Activated naive CD4-positive, alpha-beta T cell treated with anti-CD3 and anti-CD28 coated beads, Interleukin-2, amount 50 U/mL, for 72 hours (primary cell): ENCODE measurements at places on chromosomes 12 and 14. TPM values are rescaled to one million over a fixed set of nuclear protein-coding genes. Genes with fewer than 3 reads are reported as not detected.

The NRIP2 gene
- total RNA-seq: not detected

DNA sequence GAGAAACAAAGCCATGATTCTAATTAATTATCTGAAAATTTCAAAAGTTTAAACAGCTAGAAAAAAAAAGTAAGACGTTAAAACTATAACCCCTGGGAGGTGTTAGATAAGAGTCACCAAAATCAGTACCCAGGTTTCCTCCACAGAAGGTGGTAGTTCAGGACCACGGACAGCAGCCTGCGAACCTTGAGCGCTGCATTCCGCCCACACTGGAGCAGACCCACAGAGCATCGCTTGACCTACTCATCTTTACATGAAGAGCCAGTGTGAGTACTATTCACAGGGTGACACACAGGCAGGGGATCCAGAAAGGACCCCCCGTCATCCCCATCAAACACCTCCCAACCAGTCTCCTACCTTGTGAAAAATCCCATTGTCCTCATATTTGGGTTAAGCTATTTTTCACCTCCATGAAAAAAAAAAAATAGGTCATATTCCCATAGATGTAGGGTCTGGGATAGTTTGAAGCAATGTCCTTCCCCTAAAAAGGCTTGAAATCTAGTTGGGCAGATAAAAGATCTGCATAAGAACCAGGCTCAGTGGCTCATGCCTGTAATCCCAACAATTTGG is 8.8 kb upstream of the CHGA start:
- no peak for DNase-seq

DNA sequence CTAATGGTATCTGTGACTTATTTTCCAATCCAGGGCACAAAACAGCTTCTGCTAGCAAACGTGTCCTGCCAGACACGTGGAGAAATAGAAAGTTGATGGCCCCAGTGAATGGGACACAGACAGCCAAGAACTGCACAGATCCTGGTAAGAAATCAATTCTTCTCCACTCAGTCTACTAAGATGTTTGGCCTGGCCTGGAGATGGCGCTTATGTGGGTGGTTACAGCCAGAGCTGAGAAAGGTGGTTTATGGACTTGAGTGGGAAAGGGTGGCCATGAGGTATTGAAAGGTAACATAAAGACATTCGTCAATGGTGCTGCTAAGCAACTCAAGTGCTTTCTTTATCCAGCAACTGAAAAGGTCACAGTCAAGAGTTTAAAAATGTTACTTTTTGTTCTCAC is 2.9 kb downstream of the SLC24A4 start:
- no peak for DNase-seq

GRCh38 chr12:62003701-62004100 is 256.5 kb upstream of the USP15 start:
- DNase-seq: no peak

- DNase-seq: no peak
Observed at GRCh38 chr12:93183940-93184671, 193.6 kb upstream of the NUDT4 start.

DNA sequence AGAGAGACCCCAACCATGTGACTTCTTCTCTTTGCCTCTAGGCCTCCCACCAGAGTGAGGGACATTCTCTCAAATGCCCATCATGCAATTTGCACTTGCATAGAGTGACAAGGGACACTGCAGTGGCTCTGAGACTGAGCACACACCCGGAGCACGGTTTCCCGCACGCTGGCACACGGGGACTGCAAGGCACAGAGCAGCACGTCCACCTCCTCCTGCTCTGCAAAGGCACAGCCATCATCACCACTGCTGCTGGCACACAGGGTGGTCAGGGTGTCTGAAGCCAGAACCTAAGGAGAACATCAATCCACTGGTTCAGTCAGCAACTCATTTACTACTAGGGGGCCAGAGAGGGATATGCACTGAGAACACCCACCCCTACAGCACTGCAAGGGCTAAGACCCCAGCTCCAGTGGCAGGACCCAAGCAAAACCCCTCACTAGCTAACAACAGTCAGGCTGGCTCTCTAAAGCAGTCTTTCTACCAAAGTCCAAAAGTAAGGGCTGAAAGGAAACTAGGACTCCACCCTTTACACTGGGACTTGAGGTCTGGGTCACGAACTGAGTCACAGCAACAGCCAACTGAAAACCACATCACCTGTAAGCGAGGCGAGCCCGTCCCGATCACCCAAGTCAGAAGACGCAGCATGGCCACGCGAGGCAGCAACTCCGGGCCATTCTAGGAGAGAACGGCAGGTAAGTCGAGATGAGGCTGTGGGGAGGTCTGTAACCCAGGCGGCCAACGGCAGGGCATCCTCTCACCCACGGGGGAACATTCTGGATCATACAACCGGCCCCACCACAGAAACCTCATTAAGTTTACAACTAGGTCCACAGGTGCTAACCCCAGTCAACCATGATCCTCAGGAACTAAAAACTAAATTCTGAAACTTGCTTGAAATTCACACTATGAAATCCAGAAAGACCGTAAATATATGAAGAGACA is 37.9 kb downstream of the GCN1 start:
- DNase-seq: no peak

- no peak for DNase-seq
Observed at GRCh38 chr12:119678459-119678858, 10.5 kb downstream of the PRKAB1 start.
